ENCODE measurements at places on chromosomes 4 and X.

DNA sequence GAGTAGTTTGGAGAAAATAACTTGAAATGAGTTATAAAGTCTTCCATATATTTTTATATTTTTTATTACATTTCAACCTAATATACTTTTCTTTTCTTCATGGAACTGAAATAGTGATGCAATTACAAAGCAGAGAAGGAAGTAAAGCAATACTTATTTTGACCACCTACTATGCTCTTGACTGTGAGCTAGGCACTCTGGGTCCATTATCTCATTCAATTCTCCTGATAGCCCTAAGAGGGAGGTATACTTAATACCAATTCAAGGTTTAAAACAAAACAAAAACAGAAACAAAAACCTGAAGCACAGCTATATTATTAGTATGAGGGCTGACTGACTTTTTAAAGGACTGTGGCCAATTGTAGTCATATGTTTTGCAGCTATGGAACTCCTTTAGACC lies 193.5 kb downstream of the MAD2L1 start:
- no peak for DNase-seq

DNA sequence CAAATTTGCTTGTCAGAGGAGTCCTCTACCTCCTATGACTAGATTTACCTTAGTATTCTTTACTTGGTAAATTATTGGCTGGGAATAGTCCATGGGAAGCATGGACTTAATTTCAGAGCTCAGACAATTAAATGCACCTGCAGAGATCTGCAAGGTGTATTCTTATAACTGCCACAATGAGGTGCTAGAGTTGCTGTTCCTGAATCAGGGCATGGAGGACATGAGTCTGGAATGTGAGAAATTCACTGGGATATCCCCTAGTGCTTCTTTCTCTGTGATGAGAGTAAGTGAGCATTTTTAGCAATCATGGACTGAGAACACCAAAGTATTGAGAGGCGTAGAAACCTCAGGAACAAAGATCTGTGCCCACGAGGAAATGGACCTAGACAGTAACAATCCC lies 32.9 kb upstream of the GRID2 start:
- DNase-seq: no peak

- no peak for DNase-seq
These were observed 41.5 kb downstream of the SETD7 start for GRCh38 chr4:139514382-139515059.

- DNase-seq: no peak
These were observed 106.1 kb upstream of the FRG1 start for GRCh38 chr4:189834616-189835015.

Measured in right cardiac atrium (tissue), 5 donors.